ENCODE measurements at places on chromosomes 3 and 15. TPM values are rescaled to one million over a fixed set of nuclear protein-coding genes. Genes with fewer than 3 reads are reported as not detected.

GRCh38 chr3:23800731-23801130 is 5.0 kb upstream of the UBE2E1 start:
- no peak for DNase-seq

DNA sequence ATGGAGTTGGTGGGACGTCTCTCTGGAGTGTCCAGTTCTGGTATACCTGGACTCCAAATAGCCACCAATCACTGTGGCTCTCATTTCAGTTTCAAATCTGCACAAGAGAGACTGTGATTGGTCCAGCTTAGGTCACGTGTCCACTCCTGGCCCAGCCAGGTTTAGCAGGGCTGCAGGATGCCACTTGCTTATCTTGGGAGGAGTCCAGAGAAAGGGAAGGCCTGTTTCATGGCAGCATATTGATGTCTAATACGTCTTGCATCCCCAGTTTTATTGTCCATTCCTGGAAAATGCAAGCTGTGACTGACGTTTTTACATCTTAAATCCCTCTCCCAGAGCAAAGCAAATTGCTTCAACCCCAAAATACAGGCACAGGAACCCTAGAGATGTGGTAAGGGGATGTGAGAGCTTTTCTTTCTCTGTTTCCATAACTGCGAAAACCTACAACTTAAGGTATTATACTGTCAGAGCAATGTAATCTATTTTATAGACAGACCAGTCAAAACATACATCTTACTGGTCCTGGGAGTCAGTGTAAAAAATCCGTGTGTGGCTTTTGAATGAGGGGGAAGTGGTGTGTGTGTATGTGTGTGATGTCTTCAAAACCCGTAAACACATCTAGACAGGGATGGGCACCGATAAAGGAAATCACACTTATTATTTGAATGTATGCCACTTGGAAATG is 274.4 kb downstream of the TLE3 start:
- DNase-seq, result no peak

GRCh38 chr3:138941259-138941885 is 5.6 kb downstream of the FOXL2 start:
- DNase-seq, result peak; percentile 86

- DNase-seq, result no peak
Observed at GRCh38 chr15:63018639-63019038, 23.9 kb upstream of the TPM1 start.

- DNase-seq, result no peak
Observed at GRCh38 chr15:74837482-74838136, 5.3 kb downstream of the ULK3 start.

DNA sequence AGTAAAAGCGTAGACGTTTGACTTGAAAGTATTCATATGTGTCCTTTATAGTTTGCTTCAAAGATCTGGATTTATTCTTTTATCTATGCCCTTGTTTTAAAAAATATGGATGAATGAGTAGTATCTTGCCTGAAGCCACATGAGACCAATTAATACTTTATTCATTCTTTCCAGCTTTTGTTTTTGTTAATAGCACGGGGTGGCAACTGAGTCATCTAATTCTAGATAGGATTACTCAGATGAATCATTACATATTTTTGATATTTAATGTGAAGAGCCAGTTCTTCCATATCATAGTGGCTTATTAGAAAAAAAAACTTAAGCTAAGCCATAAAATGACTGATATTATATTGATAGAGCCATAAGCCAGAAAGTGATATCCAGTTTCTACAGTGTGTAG is 121.9 kb downstream of the BBX start:
- no peak for DNase-seq

DNA sequence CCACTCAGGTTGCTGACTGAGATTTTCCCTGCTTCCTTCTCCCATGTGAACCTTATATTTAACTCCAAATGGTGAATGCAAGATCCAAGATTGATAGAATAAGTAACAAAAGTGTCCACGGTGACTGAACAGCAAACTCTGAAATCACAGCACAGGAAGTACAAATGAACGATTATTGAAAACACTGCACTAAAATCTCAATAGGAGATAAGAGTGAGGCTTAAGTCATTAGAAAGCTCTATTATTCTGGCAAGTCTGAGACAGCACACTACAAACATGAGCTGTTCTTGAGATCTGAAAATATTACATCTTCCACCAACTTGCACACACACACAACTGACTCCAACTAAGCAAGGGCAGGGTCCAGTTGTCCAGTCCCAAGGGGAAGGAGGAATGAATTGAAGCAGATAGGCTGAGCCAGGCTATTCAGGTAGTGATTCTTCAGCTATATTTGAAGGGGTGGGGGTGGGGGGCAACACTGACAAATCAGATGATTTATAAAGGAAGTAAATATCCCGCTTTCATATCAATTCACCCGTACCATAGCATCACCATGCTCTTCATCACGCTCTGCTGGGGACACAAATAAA is 2.9 kb downstream of the ZNF385D start:
- DNase-seq, result no peak

DNA sequence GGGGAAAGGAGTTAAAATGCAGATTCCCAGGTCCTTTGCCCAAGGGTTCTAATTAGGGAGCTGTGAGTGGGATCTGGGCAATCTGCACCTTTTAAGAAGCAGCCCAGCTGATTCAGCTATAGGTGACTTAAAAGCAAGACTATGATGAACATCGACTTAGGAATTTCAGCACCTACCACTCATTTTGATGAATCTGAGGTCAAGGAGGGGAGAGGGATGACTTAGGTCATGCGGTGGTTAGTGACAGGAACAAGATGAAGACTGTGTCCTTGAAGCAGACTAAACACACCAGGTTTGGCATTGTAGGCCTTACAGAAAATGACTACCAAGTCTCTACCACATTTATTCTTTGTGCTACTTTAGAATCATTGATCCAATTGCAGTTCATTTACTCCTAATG is 196.3 kb downstream of the DTWD1 start:
- DNase-seq, result no peak

DNA sequence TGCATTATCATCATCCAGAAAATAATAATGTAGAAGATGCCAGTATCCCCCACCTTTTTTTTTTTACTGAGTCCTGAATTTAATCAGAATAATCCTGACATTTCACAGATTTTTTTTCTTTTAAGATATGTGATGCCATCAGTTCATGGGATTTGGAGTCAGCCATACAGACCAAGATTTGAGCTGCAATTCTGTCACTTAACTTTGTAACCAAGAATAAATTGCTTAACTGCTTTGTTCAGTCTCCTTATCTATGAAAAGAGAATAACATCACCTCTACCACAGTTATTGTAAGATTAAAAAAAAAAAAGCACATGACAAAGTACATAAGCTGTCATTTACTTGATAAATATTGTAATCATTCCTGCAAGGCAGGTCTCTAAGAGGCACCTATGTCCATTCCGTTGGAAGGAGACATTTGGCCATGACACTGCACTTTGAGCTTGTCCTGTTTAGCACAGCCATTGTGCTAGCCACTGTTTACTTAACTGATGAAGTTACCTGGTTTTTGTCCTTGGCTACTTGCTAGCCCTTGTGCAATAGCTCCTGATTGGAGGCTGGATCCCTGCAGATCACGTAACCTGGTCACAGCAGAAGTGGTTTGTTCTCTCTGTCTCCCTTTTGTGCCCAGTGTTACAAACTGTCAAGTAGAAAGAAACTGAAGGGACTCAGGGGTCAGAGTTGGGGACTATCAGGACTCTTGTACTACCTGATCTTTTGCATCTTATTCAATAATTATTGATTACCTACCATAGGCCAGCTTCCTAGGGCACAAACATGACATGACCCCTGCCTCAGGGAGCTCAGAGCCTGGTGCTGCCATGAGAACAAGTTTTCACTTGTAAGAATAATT is 306.0 kb downstream of the WDR72 start:
- DNase-seq, result no peak

GRCh38 chr15:31573759-31574158 is 247.1 kb downstream of the KLF13 start:
- DNase-seq, result no peak

DNA sequence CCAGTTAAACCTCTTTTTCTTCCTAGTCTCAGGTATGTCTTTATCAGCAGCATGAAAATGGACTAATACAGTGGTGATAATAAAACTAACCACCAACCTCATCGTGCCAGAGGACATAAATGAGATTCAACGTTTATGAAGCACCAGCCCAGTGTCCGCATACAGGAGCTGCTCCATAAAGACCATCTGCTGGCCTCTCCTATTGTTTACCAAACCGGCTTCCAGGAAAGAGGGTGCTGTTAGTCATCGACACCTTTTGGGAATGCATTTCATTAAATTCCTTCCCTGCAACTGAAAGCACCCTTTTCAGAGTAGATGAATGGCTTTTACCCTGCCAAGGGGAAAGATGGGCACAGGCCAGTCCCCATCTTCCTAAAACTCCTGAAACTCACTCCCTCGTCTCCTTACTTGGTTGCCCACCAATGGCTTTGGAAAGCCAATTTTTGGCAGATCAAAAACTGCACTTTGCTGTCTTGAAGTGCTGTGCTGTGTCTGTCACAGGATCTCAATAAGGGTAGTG is 122.1 kb downstream of the AQP9 start:
- no peak for DNase-seq

RPL15 gene
- total RNA-seq, result 1,360 TPM

CPEB1 gene
- 2.5 TPM for total RNA-seq

RBPMS2 gene
- total RNA-seq, result 24.5 TPM

Data from mesenteric fat pad (tissue), 1 donor.